ENCODE measurements at places on chromosomes 11 and 22.

GRCh38 chr11:86760577-86760976 is 39.8 kb upstream of the PRSS23 start:
- DNase-seq = no peak

DNA sequence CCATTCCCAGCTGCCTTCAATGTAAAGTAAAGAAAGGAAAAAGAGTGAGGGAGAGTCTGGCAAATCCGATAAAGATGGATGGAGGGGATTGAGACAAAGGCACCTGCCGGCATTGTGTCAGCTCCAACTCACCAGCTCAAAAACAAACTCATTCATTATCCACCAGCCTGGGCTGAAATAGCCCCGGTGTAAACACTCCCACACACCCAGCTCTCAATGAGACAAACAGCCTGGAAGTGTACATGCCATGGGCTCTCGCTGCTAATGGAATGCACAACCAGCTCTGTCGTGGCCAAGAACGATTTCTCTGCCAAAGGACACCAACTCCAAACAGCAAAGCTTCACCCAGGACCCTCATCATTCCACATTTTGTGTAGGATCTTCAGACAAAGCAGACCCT is 89.3 kb upstream of the OPCML start:
- DNase-seq = no peak

DNA sequence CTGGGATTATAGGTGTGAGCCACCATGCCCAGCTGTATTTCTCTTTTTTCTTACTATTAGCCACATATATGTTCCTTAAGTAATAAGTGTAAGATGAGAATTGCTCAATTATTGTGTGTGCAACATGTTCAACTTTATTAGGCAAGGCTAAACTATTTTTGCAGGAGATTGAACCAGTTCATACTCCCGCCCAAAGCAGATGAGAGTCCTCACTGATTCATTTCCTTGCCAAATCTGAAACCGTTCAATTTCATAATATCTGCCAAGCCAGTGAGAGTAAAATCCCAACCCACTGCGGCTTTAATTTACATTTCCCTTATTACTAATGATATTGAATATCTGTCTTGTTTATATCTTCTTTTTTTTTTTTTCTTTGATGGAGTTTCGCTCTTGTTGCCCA is 48.4 kb downstream of the KCNJ4 start:
- no peak for DNase-seq

GRCh38 chr11:129729216-129729615 is 86.4 kb upstream of the TMEM45B start:
- no peak for DNase-seq

- no peak for DNase-seq
Observed at GRCh38 chr11:121476379-121477032, 23.7 kb upstream of the SORL1-AS1 start.

GRCh38 chr11:70912226-70912840 is 340.0 kb downstream of the SHANK2 start:
- DNase-seq = no peak

DNA sequence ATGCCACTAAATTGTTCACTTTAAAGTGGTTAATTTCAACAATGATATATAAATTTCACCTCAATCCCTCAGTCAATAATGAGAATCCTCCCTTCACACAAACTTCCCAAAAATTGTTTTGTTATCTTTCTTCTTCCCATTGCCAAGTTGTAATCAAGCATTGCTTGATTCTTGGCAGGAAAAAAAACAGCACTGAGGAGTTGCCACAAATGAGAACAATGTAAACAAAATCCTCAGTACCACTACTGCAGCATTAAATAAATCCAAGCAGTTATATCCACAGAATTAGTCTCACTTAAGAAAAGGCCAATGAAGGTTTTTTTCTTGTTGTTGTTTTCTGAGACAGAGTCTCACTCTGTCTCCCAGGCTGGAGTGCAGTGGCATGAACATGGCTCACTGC is 38.2 kb downstream of the FAM168A start:
- no peak for DNase-seq

DNA sequence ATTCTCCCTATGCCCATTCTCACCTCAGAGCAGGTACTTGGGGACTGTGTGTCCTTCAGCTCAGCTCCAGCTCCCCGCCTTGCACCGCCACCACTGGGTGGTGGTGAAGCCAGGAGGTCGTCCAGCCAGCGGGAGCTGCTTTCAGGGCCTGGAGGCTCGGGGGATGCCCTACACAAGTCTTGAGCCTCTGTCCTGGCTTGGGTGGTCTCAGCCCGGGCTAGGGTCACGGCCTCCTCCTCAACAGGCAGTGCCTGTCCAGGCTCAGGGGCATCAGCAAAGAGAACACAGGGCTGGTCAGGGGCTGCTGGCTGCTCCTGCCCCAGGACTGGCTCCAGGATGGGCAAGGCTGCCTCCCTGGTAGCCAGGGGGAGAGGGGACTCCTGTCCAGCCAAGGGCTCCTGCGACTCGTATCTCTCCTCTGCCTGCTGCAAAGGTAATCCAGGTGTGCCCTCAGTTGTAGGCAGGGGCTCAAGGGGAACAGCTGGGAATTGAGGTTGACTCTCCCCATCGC is 12.2 kb downstream of the TNKS1BP1 start:
- no peak for DNase-seq

DNA sequence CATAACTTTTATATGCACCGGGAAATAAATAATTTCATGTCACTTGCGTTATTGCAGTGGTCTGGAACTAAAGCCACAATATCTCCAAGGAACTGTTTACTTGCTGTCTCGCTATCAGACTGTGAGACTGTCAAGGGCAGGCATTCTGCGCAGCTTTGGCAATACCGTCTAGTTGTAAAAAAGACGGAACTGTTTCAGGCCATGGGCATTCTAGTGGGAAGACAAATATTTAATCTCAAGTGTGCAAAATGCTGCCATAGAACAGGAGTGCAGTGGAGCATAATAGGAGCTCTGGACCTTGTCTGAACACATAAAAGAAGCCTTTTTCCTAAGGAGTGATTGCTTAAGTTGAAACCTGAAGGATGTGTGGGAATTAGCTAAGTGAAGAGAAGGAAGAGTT is 53.8 kb downstream of the PACS1 start:
- DNase-seq = no peak

DNA sequence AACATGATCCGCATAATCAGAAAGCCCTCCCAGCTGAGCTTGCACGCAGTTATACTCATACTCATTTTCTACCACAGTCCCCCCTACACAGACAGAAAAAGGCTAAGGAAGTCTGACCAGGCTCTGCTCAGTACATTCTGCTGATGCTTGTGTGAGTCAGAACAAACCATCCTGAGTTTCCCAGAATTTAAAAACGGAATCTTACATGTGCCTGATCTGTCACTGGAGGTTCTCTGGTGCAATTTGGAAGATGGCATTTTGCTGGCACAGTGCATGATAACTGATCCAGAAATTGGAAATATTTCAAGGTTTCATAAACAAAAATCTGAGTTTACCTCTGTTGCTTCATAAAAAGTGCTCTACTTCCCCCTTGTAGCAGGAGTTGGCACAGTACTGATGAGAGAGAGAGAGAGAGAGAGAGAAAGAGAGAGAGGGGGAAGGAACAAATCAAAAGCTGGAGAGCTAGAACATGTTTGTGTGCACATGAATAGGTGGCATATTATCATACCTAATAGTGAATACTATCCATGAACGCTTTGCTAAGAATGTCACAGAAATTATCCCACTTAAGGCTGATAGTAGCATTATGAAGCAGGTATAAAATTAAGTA is 1085.3 kb downstream of the DLG2 start:
- DNase-seq = no peak

DNA sequence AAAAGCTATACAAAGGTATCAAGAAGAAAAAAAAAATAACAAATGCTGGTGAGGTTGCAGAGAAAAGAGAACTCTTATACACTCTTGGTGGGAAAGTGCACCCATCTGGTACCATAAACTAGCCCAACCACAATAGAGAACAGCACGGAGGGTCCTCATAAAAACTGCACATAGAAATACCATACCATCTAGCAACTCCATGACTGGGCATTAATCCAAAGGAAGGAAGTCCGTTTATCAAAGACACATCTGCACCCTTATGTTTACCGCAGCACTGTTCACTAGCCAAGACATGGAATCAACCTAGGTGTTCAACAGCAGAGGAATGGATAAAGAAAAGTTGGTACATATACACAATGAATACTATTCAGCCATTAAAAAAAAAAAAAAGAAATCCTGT is 10.8 kb upstream of the CLDN5 start:
- no peak for DNase-seq

DNA sequence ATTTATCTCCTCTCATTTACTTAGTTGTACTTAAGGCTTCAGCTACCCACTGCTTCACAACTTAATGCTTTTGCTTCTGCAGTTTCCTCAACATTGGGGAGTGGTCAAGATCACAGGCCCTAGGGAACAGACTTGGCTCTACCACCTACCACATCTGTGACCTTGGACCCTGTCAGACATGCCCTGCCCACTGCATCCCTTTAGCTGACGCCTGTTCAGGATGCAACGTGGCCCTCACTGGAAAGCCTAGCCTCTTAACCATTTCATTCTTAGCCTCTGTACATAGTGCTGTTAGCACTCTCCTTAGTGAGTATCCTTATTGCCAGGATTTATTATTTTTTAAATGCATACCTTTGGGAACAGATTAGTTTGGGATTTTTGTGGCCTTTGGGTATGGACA is 34.4 kb downstream of the TNRC6B start:
- DNase-seq = no peak

GRCh38 chr11:74248469-74248868 is 63.0 kb downstream of the P4HA3 start:
- DNase-seq = no peak

DNA sequence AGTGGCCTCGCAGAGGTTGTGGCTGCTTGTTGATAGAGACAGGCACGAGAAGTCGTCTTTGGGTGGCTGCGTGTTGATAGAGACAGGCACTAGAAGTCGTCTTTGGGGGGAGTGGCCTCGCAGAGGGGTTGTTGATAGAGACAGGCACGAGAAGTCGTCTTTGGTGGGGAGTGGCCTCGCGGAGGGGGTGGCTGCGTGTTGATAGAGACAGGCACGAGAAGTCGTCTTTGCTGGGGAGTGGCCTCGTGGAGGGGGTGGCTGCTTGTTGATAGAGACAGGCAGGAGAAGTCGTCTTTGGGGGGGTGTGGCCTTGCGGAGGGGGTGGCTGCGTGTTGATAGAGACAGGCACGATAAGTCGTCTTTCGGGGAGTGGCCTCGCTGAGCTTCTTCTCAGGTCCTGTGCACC is 328.8 kb downstream of the TBC1D22A start:
- DNase-seq = no peak

DNA sequence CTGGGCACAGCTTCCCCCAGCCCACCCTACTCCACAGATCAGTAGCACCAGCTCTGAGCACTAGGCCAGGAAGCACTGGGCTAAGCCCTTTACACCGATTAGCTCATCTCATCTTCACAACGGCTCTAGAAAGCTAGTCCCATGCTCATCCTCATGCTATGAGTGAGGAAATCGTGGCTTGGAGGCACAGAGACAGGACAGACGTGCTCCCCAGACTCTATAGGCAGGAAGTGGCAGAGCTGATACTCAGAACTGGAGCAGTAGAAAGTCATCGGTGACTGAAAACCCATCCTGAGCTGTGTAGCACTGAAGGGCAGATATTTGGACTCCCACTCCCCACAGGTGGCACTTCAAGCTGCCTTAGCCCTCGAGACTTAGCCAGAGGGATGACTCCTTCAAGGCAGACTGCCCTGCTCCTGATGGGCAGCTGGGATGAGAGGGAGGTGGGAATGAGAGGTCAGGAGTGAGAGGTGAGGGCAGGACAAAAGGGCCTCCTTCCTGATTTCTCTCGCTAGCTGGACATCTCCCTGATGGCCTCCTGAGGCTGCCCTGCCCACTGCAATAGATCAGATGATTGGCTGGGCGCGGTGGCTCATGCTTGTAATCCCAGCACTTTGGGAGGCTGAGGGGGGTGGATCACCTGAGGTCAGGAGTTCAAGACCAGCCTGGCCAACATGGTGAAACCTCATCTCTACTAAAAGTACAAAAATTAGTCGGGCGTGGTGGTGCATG is 9.7 kb downstream of the CD5 start:
- DNase-seq = no peak

DNA sequence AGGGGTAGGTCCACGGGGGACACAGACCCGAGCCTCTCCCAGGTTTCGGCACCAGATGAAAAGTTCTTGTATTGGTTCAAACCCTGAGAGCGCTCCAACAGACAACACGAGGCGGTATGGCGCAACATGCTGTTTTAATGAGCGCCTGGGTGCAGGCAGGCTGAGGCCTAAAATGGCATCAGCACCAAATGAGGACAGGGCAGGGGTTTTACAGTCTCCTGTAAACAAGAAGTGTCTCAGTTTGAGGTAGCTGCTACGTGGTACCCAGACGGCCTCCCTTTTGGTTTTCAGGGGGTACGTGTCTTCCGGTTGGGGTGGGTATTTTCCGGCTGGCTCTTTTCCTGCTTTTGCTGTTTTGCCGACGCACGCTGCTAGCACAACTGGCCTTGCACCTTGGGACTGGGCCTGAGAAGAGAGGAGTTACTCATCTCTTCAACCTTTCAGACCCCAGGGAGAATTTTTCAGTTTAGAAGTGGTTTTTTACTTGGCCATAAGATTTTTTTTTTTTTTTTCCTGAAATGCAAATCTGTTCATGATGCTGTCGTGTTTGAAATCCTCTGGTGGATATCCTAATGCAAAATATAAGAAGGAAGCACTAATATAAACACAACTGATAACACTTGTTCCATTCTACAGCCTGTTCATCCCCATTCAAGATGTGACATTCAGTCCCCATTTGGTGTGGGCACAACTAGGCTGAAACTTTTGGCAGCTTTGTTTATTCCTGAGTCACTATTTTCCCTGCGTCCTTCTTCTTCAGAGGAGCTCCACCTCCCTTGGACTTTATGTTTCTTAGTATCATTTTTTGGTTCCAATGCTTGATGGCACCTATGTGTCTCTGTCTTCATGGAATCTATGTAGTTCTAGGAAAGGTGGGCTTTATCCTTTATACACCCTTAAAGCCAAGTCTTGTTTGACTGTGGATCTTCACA is 6.5 kb downstream of the PPFIBP2 start:
- DNase-seq = peak; percentile 65

DNA sequence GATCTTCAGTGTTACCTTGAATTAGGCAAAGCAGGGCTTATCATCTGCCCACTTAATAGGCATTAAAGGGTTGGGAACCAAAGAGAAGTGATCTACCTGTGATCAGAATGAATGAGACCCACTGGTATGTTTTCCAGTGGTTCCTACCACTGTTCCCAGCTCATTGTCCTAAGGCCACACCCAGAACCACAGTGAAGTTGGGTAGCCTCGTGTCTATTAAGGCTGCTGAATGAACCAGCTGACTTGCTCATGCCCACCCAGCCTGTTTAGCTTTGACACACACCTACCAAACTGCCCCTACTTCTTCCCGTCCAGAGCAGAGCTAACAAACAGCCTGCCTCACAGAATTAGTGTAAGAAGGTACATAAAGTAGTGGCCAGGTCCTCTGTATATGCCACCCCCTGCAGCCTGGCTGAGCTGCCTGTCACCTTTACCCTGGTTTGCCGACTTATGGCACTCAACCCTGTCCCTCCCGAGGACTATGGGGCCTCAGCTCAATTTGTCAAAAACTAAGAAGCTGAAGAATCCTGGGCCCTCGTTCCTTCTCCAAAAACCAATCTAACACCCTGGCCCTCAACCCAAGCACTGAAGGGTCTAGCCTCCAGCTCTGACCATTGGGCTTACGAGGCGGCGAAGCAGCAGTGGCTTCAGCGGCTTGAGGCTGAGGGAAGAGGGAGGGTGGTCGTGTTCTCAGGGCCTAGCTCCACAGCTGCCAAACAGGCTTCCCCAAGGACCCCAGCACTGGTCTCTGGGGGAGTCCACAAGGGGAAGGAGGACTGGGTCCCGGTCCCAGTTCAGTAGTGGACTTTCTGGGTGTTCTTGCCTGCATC is 9.8 kb downstream of the UCP2 start:
- DNase-seq = no peak

Measured in coronary artery (tissue), 2 donors.